ENCODE measurements at places on chromosomes 12 and 14.
A peak's percentile ranks its signal among the peaks of the same experiment; 100 is the strongest.

DNA sequence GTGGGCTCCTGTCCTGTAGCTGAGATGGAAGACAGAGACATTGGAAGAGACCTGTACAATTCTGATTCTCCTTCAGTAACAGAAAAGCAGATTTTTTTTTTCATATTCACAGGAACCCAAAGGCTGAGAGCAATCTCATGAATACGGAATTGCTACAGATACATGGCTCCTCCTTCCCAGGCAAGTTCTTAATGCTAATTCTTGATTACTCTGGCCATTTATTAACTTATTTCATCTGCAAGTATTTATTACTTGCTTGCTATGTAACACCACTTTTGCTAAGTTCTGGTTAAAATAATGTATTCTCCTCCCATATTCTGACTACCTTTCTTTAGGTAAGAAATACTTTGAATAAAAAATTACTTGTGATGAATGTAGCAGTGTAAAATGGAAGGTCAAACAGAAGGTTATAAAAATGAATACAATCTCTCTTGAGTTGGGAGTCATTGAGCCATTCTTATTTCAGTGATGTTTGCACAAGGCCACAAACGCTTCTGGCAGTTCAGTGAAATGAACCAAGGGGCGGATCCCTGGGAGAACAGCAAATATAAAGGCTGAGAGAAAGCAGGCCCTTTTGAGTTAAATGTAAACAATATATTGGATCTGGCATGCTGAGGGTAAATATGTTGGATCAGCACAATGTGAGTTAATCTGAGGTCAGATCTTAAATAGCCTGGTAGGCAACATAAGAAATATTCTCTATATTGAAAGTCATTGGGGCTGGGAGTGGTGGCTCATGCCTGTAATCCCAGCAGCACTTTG is 37.6 kb downstream of the MUCL1 start:
- DNase-seq, result no peak

- DNase-seq, result no peak
These were observed 629.5 kb downstream of the TRHDE start for GRCh38 chr12:72901685-72902084.

- no peak for DNase-seq
These were observed 965.5 kb downstream of the TMEM121 start for GRCh38 chr14:106491851-106492250.

DNA sequence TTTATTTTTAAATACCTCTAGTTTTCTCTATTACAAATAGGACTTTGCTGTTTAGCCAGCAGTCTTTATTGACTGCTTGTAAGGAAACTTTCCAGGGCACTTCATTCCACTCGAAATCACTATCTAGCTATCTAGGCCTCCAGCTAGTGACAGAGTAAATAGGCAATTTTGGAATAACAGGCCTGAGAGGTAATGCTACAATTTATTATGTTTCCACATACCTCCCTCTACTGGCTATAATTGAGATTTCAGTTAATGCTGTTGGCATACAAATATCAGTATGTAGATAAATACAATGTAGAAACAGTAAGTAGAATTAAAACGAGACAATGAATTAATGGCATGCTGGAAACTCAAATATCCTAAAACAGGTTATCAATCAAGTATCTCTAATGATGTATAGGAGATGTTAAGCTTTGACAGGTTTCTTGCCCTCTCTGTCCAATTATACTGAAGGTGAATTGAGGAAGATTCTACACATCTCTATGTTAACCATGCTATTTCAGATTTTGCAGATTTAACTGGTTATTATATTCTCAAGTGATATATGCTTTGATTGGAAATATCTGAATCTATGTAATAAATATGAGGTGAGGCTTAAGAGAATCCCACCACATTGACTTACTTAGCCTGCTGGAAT is 7.2 kb downstream of the DTD2 start:
- DNase-seq, result peak; percentile 25

DNA sequence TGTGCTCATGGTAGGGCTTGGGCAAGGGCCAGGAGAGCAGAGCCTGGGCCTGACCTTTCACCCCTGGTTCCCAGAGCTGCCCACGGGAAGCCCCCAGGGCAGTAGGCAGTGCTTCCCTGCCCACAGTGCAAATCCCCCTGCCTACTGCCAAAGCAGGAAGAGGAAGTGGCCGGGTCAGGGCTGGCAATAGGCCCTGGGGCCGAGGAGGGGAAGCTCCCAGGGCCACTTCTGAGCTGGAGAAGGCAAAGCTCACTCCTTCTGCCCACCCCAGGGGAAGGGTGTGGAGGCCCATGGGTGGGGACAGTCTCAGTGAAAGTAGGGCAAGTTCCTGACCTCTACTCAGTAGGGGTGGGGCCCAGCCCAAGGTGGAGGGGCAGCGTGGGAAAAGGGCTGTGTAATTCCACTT is 5.4 kb upstream of the NR4A1 start:
- no peak for DNase-seq

DNA sequence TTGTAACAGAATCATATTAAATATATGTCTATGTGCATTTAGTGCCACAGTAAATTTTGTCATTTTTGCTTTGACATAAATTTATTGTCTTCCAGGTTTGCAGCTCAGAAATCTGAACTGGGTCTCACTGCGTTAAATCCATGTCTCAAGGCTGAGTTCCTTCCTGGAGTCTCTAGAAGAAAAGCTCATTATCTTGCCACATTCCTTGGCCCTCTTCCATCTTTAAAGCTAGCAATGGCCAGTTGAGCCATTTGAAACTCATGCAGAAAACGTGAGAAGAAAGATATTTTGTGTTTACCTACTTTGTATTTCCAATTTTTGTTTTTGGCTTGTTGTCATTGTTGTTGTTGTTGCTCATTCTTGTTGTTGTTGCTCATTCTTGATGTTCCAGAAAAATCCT is 10.7 kb downstream of the PRH1 start:
- no peak for DNase-seq

DNA sequence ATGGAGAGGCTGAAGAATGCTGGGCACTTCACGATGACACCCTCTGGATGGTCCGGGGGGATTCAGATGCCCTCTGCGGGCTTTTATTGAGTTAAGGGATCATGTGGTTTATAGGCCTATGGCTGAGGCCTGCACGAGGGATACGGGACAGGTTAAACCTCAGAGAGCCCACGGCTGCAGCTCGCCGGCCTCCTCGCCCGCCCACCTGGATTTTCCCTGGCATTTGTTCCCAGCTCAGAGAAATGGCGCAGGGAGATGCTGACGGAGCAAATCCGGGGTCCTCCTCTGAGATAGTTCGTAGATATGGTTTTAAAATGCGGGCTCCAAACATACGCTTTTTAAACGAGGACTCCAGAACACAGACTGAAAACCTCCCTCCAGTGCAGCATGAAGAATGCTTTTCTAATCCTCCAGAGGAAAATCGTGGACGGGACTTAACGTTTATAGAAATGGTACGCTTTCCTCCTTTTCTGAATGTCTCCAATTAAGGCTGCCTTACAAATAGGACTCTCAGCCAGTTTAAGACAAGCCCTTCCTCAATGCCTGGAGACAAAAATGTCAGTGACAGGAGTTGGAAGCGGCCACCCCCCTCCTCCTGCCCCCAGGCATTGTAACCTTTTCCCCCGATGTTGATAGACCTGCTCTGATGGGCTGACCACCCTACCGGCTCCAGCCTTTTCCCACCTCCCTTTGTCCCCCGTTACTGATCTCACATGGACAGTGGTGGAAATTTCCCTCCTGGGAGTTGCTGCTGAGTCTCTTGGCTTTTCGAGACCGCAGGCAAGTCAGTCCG is 16.6 kb downstream of the CCND2 start:
- no peak for DNase-seq

DNA sequence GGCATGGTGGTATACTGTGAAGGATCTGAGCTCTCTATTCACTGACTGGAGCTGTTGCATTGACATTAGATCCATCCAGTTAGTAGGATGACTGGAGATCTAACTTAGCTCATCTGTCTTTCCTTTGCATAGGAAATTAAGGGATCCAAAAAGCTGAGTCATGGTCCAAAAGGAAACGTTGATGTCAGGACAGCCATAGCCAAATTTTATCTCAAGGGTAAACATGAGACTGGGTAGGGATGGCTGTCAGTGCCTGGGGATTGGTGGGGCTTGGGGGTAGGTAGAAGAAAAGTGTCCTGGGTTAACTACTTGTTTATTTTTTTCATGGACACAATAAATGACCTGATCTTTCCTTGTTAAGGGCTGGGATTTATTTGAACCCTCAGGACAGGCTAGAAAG is 4.6 kb downstream of the FAM177A1 start:
- DNase-seq, result no peak

DNA sequence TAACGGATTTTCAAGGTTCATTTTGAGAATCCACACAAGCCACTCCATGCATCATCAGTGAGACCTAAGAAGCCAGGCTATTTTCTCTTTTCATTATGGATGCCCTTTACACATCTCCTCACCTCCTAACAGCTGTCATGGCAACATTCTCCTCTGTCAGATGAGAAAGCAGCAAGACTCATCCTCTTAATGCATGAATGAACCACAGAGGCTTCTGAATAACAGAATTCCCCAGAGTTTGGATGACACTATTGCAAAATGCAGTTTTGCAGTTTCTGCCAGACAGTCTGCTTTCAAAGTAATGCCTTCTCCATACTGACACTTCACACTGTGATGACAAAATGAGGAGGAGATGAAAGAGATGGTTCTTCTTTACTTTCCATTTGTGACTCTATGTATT is 286.7 kb upstream of the GRIP1 start:
- no peak for DNase-seq

GRCh38 chr12:100901266-100901665 is 106.7 kb downstream of the ANO4 start:
- no peak for DNase-seq

- DNase-seq, result no peak
These were observed 235.0 kb downstream of the AACS start for GRCh38 chr12:125300249-125300648.

- DNase-seq, result no peak
These were observed 10.3 kb upstream of the RNASE12 start for GRCh38 chr14:20601522-20601921.

DNA sequence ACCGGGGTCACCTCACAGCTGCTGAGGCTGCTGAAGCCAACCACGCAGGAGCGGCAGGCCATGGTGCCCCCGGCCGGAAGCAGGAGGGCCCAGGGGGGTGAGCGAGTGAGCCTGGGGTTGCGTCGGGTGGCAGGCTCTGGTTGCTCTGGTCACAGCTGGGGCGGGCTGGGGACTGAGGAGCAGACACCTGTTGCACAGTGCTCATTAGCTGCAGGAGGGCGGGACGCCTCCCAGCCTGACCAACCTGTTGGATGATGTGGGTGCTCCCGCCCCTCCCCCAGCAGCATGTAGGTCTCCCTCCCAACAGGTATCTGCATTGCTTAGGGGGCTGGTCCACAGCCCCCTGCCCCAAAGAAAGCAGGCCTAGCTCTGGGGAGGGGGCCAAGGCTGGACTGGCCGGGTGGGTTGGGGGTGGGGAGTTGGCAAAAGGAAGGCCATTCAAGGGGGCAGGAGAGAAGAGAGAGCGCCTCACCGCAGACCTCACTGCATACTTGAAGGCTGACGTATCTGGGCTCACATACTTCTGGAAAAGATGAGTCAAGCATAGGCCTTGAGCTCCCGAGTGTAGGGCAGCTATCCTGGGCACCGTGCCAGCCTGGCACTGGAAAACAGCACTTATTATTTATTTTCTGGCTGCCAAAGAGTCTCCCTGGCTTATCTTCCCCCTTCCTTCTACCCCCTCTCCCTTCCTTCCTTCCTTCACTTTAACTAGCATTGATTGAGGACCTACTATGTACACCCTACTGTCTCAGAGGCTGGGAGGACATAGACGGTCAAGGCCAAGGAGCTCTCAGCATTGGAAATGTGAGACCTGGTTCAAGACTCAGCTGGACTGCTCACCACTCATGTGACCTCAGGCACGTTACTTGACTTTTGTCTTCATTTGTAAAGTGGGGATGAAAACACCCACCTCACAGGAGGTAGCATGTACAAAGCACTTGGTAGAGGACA is at the start of gene KRT80:
Gene KRT80, minus strand, starts transcription at position 174 of the 951 bp plus-strand sequence. Its CDS starts 112 bp downstream, at position 62.
- no peak for DNase-seq

- DNase-seq, result no peak
These were observed 2.1 kb downstream of the MAP1LC3B2 start for GRCh38 chr12:116561181-116561821.

DNA sequence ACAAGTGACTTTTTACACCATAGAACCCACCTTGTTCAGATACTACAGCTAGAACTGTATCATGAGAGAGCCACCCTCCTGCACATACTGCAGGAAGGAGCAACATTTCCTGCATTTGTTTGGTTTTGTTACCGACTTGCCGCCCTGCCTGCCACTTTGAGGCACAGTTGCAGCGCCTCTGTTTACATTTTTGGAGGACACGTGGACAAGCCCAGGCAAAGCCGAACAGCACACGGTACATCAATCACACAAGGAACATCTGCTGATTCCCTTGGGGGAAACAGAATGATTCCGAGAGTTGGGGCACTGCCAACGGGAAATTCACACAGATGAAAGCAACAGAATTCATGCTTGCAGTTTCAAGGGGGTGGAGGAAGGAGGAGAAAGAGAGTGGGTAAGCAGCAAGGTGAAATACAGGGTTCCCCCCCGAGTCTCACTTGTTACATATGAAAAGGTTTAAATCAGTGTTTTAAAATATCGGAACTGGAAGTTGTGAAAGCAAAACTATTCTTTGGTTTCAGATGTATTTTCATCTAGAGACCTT is 110.7 kb downstream of the BTG1 start:
- DNase-seq, result peak; percentile 32

DNA sequence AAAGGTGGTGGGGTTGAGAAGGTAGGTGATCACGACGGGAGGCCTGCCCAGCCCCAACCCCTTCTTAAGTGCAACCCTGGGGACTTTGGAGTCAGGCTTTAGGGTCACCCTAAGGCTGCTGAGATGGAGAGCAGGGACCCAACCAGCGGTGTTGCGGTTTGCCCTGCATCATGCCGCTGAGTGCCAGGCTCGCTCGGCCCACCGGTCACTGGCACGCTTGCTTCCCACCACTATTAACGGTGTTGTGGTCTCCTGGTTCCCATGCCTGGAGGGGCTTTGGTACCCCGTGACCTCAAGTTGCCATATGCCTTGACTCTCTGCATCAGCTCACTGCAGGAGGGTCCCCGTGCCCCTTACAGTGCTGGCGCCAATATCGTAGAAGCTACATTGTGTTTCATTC is 18.4 kb upstream of the MEG3 start:
- no peak for DNase-seq

GRCh38 chr12:49903700-49904423 is at the start of gene FAIM2:
TSS of gene FAIM2 (minus strand) at chr12:49903900. CDS start at chr12:49903792, 108 bp downstream.
- no peak for DNase-seq

- DNase-seq, result peak; percentile 85
These were observed 35.5 kb upstream of the TSPAN9 start for GRCh38 chr12:3041558-3042164.

GRCh38 chr12:28611115-28611435 is 420.8 kb downstream of the CCDC91 start:
- no peak for DNase-seq

GRCh38 chr14:21861153-21861552 is 187.5 kb upstream of the OR4E1 start:
- DNase-seq, result no peak

- DNase-seq, result no peak
These were observed 28.6 kb upstream of the PPM1H start for GRCh38 chr12:62963486-62964041.

GRCh38 chr12:1173781-1174617 is 183.0 kb downstream of the ERC1 start:
- DNase-seq, result no peak

- DNase-seq, result no peak
These were observed 207.7 kb downstream of the CACNA1C start for GRCh38 chr12:2260441-2260840.

All from GM20000 (cell line).